ENCODE measurements at places on chromosomes 16 and 17.

DNA sequence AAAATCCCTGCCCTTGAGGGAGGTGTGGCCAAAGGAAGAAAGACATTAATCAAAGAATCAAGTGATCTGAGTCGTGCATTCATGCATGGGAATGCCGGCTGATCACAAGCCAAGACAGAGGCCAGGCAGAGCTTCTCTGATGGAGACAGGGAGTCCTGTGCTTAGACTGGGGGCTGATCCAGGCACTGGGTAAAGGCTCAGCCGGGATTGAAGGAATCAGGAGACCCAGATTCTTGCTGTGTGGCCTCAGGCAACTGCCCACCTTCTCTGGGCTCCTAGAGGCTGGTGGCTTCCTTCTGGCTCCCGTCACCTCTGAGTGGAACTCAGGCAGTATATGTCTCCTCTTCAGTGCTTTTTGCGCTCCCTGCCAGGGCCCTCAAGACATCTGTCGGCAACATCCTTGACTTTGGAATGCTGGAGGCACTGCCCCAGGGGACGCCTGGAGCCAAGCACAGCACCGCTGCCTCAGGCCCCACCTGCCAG, 17.7 kb downstream of the RAI1 start:
- peak; percentile 45 for DNase-seq

GRCh38 chr17:1147664-1148063, 32.1 kb downstream of the ABR start:
- DNase-seq, result peak; percentile 92

- no peak for DNase-seq
Measured at GRCh38 chr17:69962436-69962995, 112.5 kb upstream of the KCNJ16 start.

DNA sequence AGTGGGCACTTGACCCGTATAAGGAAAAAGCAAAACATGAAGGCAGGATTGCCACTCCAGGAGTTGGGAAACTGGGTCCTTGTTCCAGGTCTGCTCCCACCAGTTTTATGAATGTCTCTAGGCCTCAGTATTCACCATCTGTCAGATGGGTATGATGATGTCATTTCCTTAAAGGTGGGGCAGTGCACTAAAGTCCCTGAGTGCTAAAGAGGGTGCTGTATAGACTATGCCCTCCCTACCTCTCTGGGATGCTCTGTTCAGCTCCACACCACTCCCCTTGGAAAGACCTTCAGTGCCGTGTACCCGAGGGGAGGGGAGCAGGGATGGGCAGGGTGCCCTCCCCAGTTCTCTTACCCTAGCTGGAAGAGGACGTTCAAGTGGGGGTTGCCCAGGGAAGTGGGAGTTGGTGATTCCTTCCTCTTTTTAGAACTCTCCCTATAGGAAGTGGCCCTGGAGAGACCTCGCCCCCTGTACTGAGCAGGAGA, 2.2 kb downstream of the LASP1 start:
- no peak for DNase-seq

DNA sequence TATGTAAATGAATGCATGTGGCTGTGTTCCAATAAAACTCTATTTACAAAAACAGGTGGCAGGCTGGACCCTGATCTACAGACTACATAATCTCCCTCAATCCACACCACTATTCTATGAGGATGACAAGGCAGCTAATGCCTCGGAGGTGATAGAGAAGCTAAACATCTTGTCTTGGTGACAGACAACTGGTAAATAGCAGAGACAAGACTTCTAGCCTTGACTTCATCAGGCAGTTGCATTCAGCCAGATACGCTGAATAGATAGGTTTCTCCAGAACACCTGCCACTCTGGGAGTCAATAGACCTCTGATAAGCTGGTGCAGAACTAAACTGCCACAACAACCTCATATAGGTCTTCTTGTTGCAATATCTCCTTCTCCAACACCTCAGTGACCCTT, 3.3 kb downstream of the ATPAF2 start:
- no peak for DNase-seq
